ENCODE measurements at places on chromosomes 2 and 18.
A peak's percentile ranks its signal among the peaks of the same experiment; 100 is the strongest.

DNA sequence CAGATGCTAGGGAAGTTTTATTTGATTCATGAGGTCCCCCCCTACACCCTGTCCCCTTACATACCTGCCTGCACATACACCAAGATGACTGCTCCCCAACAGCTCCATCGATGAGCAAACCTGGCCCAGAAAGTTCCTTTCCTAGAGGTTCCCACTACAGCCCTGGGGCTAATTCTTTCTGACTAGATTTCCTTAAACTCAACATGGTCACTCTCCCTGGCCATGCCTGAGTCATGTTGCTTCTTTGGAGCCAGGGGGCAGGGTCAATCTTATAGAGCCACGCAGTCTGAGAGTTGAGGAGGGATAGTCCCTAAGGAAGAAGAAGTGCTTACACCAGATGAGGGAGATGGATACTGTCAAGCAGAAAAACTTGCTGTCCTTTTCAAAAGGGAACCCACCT lies 67.7 kb upstream of the GLI2 start:
- DNase-seq = no peak

- DNase-seq = no peak
These were observed 96.9 kb upstream of the CTAGE1 start for GRCh38 chr18:22514655-22515054.

DNA sequence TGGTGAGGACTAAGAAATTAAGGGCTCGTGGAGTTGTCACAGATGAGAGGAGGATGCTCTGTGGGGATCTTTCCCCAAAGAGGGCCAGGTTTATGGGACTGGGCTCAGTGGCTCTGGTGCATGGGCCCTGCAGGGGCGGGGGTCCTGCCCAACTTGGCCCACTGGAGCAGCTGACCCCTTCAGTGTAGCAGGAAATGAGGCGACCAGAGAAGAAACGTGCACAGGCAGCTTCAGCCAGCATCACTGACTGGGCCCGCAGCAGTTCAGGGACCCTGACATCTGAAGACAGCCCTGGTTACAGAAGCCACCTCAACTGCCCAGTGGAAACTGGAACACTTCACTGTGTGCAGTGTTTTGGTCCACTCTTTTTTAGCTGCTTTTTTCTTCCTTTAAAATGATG lies 72.8 kb downstream of the EMILIN2 start:
- DNase-seq = no peak

DNA sequence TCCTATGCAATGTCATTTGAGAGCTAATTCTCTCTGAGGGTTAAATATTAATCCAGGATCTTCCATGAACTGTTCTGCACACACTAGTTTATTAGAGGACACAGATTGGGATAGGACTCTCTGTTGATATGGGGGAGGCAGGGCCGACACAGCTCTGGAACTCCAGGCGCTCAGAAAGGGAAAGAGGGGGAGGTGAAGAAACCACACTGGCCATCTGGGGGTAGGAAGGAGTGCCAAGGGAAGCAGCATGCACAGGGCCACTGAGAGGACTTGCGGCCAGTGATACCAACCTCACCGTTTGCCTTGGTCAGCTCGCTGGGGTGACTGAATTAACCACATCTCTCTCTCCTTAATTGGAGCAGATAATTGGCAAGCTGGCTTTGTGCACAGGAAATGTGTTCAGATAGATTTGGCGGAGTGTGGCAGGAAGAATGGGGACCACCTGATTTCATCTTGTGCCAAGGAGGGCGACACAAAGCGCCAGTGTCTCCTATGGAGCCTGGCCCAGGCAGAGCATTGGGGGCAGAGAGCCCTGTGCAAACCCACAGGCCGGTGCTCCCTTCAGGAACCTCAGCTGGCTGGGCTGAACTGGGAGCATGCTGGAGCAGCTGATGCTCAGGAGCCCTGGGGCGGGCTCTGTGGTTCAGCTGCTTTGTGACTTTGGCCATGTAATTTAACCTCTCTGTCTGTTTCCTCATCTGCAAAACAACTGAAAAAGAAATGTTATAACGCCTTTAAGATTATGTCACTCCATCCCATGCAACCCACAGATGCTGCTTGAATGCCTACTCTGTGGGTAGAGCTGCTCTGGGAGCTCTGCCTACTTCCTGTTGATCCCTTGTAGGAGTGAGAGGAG lies 114.7 kb upstream of the STON1 start:
- no peak for DNase-seq

DNA sequence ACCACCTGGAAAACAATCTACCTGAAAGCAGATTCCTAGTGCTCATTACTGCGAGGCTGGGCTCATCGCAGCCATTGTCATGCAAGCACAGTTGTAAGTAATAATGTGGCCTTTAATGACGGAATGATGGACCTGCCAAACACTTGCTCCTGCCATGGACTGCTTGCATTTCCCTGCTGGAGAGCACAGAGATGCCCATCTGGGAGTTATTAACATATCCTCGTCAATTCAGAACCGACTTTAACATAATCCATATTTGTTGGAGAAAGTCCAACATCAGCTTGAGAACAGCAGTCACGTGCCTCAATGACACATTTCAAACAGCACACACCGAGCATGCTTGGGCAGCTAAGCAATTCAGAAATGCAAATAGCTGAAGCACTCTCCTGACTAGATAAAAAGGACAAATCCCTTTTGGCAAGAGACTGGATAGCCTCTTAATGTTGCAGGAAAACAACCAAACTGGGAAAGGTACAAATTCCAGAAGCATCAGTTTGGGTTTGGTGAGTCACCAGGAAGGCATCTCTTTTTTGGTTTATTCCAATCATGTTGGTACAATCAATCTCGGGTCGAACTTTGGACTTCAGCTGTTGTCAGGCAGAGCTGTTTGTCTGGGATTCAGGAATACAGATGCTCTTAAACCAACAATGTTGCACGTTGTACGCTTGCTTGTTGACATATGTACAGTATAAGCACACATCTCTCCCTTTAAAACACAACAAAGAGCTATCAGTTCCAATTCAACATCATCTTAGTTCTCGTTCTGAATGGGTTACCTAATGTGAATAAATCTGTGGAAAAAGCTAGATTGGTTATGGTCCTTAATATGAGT lies 395.8 kb downstream of the LNPK start:
- DNase-seq = peak; percentile 38

DNA sequence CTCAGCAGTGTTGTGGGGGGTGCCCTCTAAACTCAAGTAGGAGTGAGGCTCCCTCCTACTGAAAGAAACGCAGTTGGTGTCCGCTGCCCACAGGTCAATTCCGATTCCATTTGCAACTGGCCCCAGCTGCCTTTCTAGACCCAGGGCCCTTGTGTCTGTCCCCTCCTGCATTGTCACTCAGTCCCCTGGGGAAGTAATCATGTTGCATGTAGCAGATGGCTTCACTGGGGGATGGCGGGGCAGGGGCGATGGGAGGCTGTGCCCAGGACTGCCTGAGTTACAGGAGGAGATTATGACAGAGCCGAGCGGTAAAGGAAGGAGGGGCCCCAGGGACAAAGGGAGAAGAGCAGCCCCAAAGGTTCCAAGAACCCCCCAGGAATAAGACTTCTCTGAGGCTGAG lies 62.5 kb upstream of the SH3RF3 start:
- DNase-seq = no peak

- DNase-seq = no peak
These were observed 311.5 kb downstream of the CBLN2 start for GRCh38 chr18:72232644-72233043.

DNA sequence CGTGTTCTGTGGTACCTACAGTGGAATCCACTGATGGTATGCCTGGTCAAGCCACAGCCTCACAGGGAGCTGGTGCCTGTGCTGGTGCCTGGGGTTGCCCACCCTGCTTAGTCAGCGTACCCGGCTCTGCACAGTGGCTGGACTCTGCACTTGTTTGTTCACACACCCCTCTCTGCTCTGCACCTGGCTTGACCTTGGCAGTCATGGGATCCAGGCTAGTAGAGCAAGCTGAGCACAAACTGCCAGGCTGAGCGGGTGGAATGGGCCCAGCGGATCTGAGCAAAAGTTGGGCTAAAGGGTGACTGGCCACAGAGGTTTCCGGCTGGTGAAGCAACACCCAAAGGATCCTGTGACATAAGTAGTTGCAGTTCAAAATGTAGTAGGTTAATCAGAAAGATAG lies 163.5 kb downstream of the CDH19 start:
- no peak for DNase-seq

DNA sequence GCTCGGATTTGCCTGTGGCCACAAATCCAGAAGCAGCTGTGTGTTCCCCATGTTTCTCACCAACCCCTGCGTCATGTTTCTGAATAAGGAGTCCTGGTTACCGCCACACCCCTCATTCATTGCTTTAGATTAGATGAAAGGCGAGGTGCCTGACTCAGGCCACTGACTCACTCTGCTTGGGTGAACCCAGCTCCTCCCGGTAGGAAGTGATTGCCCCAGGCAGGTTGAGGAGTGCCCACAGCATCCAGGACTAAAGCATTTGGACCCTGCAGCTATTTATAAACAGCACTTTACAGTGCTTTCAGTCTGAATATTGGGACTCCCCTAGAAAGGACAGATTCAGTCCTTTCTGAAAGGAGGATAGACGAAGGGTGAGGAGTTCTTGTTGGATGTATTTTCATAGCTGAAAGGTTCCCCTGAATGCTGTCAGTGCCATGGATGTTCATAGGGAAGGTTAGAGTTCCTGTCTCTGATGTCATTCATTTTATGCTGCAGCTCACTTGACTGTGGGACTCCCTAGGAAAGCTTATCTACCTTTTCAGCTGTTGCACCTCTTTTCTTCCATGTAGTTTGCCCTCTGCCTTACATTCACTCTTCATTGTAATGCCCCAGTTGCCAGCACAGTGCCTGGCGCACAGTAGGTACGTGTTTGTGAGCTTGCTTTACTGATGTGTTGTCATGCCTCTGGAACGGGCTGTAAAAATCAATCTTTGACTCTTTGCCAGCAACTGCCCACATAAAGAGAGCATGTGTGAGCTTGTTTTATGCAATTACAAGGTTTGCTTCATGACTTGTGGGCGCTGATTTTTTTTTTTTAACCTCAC lies 14.9 kb downstream of the ITGA6 start:
- DNase-seq = no peak

- no peak for DNase-seq
These were observed 104.5 kb upstream of the CELF4 start for GRCh38 chr18:37669991-37670534.

DNA sequence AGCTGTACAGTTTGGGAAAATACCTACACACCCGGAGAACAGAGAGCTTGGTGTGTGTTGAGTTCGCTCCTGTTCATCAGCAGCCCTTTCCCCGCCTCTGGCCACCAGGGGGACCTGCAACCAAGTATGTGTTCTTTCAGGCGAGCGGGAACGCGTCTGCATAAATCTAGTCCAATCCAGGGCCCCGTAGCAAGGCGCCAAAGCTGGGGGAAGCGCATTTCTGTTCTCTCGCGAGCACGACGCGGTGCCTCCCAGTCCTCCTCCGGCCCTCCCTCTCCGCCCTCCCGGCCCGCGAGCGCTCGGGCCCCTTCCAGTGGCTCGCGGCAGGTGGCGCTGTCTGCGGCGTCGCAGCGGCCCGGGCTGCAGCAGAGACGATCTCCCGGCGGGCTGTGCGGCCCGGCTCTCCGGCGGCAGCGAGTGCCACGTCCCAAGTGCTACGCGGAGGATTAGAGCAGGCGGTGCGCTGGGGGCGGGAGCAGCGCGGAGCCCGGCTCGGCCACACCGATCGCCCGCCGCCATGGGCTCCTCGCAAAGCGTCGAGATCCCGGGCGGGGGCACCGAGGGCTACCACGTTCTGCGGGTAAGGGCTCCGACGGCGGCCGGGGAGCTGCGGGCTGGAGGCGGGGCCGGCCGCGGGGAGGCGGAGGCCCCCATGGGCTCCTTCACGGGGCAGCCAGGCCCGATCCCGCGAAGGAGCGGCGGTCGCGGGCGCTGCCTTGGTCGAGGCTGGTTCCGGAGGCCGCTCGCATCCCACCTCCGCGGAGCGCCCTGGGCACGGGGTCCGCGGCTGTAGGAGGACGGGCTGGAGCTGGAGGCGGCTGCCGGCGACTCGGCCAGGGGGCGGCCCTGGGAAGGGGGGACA lies at the start of gene GORASP2:
Gene GORASP2, plus strand, starts transcription at position 430 of the 862 bp plus-strand sequence. Its CDS starts 88 bp downstream, at position 518.
- peak; percentile 97 for DNase-seq

- DNase-seq = no peak
These were observed 24.8 kb upstream of the TBC1D8 start for GRCh38 chr2:101175991-101176390.

DNA sequence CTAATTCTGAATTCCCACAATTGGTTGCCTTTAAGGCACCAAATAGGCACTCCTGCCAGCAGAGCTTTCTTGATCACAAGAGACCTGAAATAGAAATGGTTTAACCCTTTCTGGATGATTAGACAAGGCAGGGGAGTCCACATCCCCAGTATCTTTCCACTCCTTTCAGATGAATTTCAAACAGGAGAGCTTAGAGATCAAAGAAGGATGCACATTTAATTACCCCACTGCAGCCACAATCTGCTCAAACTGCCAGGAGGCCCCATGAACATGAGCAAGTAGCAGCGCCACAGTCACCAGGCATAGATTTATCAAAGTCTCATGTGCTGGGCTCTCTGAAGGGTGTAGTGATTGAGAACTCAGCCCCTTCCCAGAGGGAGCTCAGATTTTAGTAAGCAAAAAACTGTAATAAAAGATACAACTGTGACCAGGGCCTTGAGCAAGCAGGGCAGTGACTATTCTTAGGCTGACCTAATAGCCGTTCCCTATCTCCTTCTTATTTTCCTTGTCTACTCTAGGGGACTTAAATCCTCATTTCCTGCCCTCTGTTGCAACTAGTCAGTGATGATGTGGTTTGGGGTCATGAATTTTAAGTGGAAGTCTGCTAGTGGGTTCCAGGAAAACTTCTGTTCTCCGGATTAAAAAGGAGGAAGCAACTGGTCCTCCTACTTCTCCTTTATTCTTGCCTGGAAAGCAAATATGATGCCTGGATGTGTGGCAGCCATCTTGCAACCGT lies 53.7 kb downstream of the SLC4A3 start:
- DNase-seq = no peak

DNA sequence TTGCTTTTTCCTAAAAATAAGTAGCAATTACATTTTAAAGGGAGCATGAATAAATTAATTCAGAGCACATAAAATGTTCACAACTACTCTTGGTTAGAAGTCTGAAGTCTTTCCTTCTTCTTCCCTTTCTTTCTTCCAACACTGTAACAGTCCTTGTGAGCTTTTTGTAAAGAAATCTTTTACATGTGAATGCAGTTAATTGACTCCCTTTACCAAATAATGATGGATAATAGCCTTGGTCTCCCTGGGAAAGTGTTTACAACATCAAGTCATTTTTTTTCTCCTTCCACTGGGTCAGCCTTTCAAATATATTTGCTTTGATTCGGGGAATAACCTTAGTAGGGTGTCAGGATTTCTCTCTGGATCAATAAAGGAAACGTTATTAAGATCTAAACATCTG lies 39.1 kb downstream of the CALCRL start:
- no peak for DNase-seq

- DNase-seq = no peak
These were observed 99.5 kb upstream of the ITGB6 start for GRCh38 chr2:160299540-160299939.

- DNase-seq = no peak
These were observed 54.8 kb downstream of the C2orf76 start for GRCh38 chr2:119311831-119312230.

DNA sequence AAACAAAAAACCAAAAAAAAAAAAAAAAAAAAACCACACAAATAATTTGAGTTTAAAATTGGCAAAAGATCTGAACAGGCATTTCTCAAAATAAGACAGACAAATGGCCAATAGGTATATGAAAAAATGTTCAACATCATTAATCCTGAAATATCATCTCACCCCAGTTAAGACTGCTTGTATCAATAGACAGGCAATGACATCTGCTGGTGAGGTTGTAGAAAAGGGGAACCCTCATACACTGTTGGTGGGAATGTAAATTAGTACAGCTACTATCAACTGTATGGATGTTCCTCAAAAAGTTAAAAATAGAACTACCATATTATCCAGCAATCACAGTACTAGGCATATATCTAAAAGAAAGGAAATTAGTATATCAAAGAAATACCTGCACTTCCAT lies 523.1 kb downstream of the XIRP2 start:
- DNase-seq = no peak

GRCh38 chr2:226158940-226159339 lies 640.7 kb downstream of the IRS1 start:
- no peak for DNase-seq

All from NCI-H774 (cell line).